ENCODE measurements at places on chromosomes 7 and 10. TPM values are rescaled to one million over a fixed set of nuclear protein-coding genes. Genes with fewer than 3 reads are reported as not detected.

DNA sequence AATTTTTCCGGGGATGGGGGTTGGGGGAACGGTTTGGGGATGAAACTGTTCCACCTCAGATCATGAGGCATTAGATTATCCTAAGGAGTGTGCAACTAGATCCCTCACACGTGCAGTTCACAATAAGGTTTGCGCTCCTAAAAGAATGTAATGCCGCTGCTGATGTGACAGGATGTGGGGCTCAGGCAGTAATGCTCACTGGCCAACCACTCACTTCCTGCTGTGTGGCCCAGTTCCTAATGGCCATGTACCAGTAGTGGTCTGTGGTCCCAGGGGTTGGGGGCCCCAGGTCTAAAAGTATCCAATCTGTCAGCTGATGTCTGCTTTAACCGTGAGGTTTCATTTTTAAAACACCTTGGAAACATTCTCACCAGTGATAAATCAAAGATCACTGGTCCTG, 2.2 kb downstream of the STN1 start:
- DNase-seq, result peak; percentile 31

- no peak for DNase-seq
These were observed 89.8 kb downstream of the GLRX3 start for GRCh38 chr10:130226012-130226411.

GPR15LG gene
- 1.4 TPM for polyA plus RNA-seq

- DNase-seq, result no peak
These were observed 17.9 kb downstream of the PFKFB3 start for GRCh38 chr10:6220418-6221191.

SYT15 gene
- polyA plus RNA-seq, result 2.5 TPM

DNA sequence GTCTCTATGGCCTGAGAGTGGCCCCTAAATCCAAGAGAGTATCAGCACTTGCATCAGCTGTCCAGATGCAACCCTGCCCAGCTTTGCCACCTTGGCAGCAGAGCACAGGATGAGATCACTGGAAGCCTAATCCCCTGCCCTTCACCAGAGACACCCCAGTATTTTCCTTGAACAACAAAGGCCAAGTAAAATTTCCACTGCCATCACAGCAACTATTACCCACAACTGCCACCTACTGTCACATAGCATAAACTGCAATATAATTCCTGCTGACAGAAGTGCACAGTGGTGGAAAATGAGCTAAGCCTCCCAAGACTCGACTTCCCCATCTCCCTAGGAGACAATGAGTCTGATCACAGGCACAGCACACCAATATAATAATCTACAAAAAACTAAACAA, 462.8 kb upstream of the ZWINT start:
- no peak for DNase-seq

GRCh38 chr7:104327938-104328295, 486 bp upstream of the LHFPL3 start:
- DNase-seq, result no peak

DNA sequence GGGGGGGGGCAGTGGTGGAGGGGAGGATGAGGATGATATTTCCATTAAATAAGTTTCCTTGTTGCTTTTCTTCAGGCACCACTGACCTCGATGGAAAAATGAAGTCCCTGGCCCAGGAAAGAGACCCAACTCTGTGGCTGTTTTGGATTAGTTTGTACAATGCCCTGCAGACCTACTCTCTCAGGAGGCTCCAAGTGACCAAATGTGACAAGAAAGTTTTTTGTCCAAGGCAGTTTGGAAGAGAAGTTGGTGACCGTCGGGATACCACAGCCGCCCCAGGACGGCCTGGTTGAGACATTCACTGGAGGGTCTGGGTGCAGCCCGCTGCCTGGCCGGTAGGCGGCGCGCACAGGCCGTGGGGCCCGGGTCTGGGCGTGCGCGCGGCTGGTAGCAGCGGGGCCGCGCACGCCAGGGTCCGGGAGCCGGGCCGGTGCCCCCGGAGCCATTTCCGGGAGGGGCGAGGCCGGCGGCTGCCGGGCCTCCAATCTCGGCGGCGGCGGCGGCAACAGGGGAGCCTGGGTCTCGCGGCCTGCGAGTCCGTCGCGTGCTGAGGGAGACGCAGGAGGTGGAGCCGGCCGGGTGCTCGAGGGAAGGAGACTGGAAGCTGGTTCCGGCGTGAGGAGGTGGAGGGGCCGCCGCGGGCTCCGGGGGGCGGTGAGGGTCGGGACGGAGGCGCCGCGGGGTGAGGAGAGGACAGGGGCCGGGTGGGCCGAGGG, at the start of gene SGPL1:
Gene SGPL1 (plus strand): TSS at position 445 of the 716 bp plus-strand sequence. CDS start 906 bp downstream, outside the sequence.
- peak; percentile 86 for DNase-seq

- no peak for DNase-seq
These were observed 55.8 kb upstream of the FGFR2 start for GRCh38 chr10:121654021-121654545.

- DNase-seq, result no peak
These were observed 90.9 kb upstream of the WDR11 start for GRCh38 chr10:120760253-120760652.

DNA sequence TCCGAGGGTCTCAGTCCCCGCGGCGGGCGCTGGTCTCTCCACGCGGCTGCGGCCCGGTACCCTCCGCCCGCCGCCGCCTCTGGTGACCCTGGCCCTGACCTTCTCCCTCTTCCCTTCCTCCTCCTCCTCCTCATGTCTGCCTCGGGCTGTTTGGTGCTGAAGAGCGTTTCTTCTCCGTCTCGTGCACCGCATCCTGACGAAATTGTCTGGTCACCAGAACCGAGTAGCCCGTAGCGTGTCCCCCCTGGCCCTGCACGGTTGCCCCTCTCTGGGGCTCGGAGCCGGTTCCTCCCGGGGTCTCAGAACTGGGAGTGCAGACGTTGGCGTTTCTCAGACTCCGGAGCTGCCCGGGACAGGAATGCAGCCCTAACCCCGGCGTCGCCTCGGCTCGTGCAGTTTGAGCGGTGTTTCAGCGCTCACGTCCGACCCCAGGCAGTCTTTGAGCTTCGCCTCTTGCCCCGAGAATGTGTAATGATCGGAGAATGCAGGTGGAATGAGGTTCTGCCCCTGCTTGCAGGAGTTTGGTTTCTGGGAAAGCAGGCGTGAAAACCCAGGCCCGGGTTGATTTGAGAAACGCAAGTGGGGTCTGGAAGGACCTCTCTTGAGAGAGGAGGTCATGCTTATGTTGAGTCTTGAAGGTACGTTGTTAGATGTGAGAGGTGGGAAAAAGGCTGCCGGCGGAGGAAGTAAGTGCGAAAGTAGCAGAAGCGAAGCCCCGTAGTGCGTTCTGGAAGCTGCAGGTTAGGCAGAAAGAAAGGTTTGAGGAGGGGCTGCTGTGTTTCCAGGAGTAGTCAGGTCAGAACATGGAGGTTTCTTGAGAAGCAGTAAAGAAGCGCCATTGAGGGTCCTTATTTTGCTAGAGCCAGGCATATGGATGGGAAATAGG, 743 bp downstream of the RBM17 start:
- DNase-seq, result peak; percentile 63

All from large intestine (tissue), 12 donors.